Activated CD8-positive, alpha-beta memory T cell treated with anti-CD3 and anti-CD28 coated beads for 48 hours (primary cell): ENCODE measurements at places on chromosomes 5 and 9.

- no peak for DNase-seq
These were observed 53.5 kb upstream of the IL7R start for GRCh38 chr5:35803191-35803651.

DNA sequence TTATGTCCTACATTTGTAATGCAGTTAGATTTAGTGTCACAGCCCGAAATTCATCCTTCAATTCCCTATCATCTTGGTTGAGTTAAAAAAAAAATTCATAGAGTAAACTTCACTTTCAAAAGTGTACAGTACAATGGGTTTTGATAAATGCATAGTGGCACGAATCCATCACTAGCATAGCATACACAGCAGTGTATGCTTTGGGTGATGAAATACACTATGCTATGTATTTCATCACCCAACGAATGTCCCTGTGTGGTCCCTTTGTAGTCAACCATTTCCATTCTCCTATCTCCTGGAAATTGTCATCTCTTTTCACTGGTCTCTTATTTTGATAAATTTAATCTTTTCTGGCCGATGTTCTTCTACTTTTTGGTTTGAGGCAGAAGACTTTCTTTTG is 129.4 kb upstream of the BASP1 start:
- no peak for DNase-seq

- no peak for DNase-seq
These were observed 182.2 kb downstream of the PALM2AKAP2 start for GRCh38 chr9:109962215-109962614.

DNA sequence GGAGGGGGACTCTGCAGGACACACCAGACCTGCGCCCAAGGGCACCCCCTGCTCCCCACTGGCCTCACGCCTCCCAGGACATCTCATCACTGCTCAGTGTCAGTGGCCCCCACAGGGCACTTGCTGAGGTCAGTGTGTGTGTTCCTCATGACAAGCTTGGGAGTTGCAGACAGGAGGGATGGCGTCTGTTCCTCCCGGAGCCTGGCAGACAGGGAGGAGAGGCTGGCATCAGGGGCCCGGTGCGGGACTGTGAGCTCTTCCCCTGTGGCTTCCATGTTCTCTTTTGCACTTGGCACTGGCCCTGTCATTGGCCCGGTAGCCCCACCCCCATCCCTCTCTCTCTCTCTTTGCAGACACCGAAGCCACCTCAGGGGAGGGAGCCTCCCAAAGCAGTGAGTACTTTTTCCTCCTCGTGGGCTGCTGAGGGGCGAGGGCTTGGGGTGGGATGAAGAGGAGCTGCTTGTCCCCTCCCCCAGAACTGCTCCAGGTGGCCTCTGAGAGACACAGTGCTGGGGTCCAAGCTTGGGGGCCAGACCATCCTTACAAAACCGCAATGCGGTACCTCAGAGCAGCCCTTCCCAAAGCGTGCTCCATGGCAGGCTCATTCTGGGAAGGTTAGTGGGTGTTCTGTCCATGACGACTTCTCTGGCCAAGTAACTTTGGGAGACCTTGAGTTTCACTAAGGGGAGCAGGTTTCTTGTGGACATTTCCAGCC is 75.7 kb downstream of the AMBP start:
- DNase-seq = no peak

GRCh38 chr9:13090628-13091027 is 188.9 kb downstream of the MPDZ start:
- DNase-seq = no peak

DNA sequence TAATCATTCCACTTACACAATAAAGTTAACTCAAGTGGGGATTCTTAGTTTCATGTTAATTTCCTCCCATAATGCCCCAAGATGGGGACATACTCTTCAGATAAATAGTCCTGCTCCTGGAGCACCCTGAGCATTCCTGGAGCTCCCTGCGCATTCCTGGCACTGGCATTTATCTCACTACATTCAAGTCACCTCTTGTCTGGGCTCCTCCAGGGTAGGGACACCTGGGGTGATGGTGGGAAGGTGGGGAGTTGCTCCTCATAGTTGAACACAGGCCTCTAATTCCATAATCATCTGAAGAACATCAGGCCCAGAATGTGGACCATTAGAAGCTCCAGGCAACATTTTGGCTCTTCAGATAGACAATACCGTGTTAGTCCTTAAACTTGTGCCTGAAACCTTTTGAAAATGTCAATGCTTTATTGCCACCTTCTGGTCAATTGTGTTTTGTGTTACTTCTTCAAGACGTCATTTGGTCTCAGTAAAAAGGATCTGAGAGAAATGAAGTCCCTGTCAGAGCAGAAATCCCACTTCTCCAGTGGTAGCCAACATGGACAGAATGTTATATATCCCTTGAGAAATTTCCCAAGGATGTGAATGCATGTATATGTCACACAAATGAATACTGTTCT is 14.2 kb upstream of the AGGF1 start:
- DNase-seq = no peak

GRCh38 chr5:116510517-116510916 is 64.1 kb downstream of the SEMA6A start:
- DNase-seq = no peak
